A549 treated with Hydrocortisone at 1 μM for 4 hours (cell line): ENCODE measurements at places on chromosomes 3 and 15. TPM values are rescaled to one million over a fixed set of nuclear protein-coding genes. Genes with fewer than 3 reads are reported as not detected.

The OSTN gene
- not detected in 5 replicates for total RNA-seq

The SH2D7 gene
- not detected in 5 replicates for total RNA-seq

The STAB1 gene
- total RNA-seq = 0.03 to 0.21 TPM (median 0.09 TPM) in 5 replicates

The TUSC7 gene
- total RNA-seq = not detected in 5 replicates

The ALS2CL gene
- 6.5 to 8.7 TPM (median 7.8 TPM) in 5 replicates for total RNA-seq

The RSL24D1 gene
- total RNA-seq = 89.4 to 104 TPM (median 92.9 TPM) in 5 replicates

The PDCD10 gene
- total RNA-seq = 50.8 to 65.6 TPM (median 59.2 TPM) in 5 replicates

The CSPG4 gene
- 0.10 to 0.16 TPM (median 0.12 TPM) in 5 replicates for total RNA-seq

The FEZF2 gene
- total RNA-seq = not detected in 5 replicates

The GXYLT2 gene
- total RNA-seq = 0.87 to 1.2 TPM (median 1.1 TPM) in 5 replicates

The VILL gene
- total RNA-seq = 0.06 to 0.21 TPM (median 0.09 TPM) in 4 of 5 replicates, not detected in the other

The RPSA gene
- 2,524 to 2,861 TPM (median 2,696 TPM) in 5 replicates for total RNA-seq

The NR2E3 gene
- total RNA-seq = 0.14 to 0.31 TPM (median 0.22 TPM) in 5 replicates

The PPP2R3A gene
- total RNA-seq = 1.5 to 3.0 TPM (median 1.7 TPM) in 5 replicates

The PCBP4 gene
- 12.1 to 14.2 TPM (median 13.3 TPM) in 5 replicates for total RNA-seq

The GCHFR gene
- total RNA-seq = 6.3 to 8.6 TPM (median 7.9 TPM) in 5 replicates

The CLDN18 gene
- not detected in 5 replicates for total RNA-seq

The ASTE1 gene
- total RNA-seq = 5.2 to 6.8 TPM (median 5.3 TPM) in 5 replicates

The AMT gene
- 0.23 to 0.38 TPM (median 0.25 TPM) in 5 replicates for total RNA-seq

The GTF2E1 gene
- 12.0 to 17.5 TPM (median 13.0 TPM) in 5 replicates for total RNA-seq

The ST3GAL6 gene
- total RNA-seq = 0.55 to 1.8 TPM (median 1.2 TPM) in 5 replicates

The HTR3D gene
- not detected in 5 replicates for total RNA-seq

The ZNF501 gene
- not detected in 5 replicates for total RNA-seq

The ZMYND10 gene
- 0.79 to 1.7 TPM (median 1.1 TPM) in 5 replicates for total RNA-seq

The GPR171 gene
- not detected in 5 replicates for total RNA-seq

The RBP2 gene
- total RNA-seq = not detected in 5 replicates

The SLC28A2 gene
- total RNA-seq = not detected in 5 replicates

The SEMA7A gene
- total RNA-seq = 1.3 to 1.7 TPM (median 1.5 TPM) in 5 replicates

The CADPS gene
- total RNA-seq = not detected in 5 replicates

The SLITRK3 gene
- total RNA-seq = not detected in 5 replicates

The ROPN1 gene
- total RNA-seq = not detected in 5 replicates

The DRD3 gene
- not detected in 5 replicates for total RNA-seq

The SLMAP gene
- total RNA-seq = 18.8 to 23.6 TPM (median 21.6 TPM) in 5 replicates

The SERPINI1 gene
- total RNA-seq = 1.9 to 3.3 TPM (median 2.8 TPM) in 5 replicates

The THUMPD3 gene
- total RNA-seq = 50.9 to 72.0 TPM (median 55.9 TPM) in 5 replicates

The FANCI gene
- total RNA-seq = 50.3 to 83.1 TPM (median 60.5 TPM) in 5 replicates

The GABRA5 gene
- 85.8 to 136 TPM (median 104 TPM) in 5 replicates for total RNA-seq

The EXD1 gene
- 0.06 to 0.22 TPM in 2 of 5 replicates, not detected in the others for total RNA-seq

The PRTG gene
- 8.3 to 11.1 TPM (median 10.2 TPM) in 5 replicates for total RNA-seq

The TTLL13 gene
- 0.03 to 0.18 TPM (median 0.14 TPM) in 5 replicates for total RNA-seq

The SMAD6 gene
- 21.5 to 30.5 TPM (median 27.7 TPM) in 5 replicates for total RNA-seq

The ITIH4 gene
- total RNA-seq = 0.44 to 1.5 TPM (median 1.1 TPM) in 5 replicates

The TIMP4 gene
- total RNA-seq = 11.4 to 13.6 TPM (median 11.9 TPM) in 5 replicates

The SLC35G2 gene
- total RNA-seq = 23.6 to 29.0 TPM (median 28.0 TPM) in 5 replicates

The DPH3 gene
- total RNA-seq = 22.7 to 30.1 TPM (median 27.1 TPM) in 5 replicates

The SLC24A5 gene
- total RNA-seq = not detected in 5 replicates

The SPATA12 gene
- 0.30 to 0.38 TPM (median 0.37 TPM) in 5 replicates for total RNA-seq

The MUC20 gene
- total RNA-seq = 0.28 to 1.0 TPM (median 0.55 TPM) in 5 replicates

The SI gene
- total RNA-seq = not detected in 5 replicates

The MYD88 gene
- total RNA-seq = 21.9 to 25.5 TPM (median 23.5 TPM) in 5 replicates

The ETV5 gene
- total RNA-seq = 25.1 to 30.6 TPM (median 28.2 TPM) in 5 replicates

The SNX33 gene
- 11.9 to 14.5 TPM (median 13.9 TPM) in 5 replicates for total RNA-seq

The SERPINI2 gene
- total RNA-seq = not detected in 5 replicates

The TNIK gene
- 1.7 to 2.5 TPM (median 2.0 TPM) in 5 replicates for total RNA-seq

The FANCD2OS gene
- not detected in 5 replicates for total RNA-seq
